Stimulated activated CD8-positive, alpha-beta memory T cell treated with anti-CD3 and anti-CD28 coated beads, Interleukin-15, amount 100 ng/mL, for 4 hours (primary cell): ENCODE measurements at places on chromosomes 4 and X.

DNA sequence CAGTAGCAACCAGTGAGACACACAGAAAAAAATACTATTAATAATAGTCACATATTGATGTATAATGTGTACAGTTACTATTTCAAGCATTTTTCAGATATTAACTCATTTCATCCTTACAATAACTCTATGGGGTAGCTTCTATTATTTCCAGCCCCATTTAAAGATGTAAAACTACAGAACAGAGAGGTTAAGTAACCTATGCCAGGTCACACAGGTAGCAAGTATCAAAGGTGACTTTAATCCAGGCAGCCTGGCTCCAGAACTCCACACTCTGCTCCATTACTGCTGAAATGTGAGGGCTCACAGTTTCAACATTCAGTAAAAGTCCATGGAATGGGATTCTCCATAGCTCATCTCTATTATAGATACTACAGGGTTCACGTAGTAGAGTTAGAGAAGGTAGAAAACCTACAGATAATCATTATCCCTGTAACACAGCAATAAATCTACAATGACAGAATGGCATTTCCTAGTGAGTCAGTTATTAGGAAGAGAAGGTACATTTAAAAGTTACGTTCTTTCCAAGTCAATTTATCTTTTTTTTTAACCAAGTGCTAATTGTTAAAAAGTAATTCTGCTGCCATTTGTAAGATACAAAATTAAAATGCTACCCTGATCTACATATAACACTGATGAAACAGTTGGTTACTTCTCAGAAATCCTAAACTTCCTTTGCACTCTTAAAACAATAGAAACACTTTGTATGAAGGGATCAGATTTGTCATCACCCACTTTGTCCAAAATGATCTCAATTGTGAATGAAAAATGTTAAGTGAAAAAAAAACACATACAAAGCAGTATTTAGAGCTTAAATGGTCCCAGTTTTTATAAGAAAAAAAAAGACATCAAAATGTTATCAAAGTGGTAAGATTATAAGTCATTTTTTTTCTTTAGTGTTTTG is 18.7 kb downstream of the RELL1 start:
- no peak for DNase-seq

DNA sequence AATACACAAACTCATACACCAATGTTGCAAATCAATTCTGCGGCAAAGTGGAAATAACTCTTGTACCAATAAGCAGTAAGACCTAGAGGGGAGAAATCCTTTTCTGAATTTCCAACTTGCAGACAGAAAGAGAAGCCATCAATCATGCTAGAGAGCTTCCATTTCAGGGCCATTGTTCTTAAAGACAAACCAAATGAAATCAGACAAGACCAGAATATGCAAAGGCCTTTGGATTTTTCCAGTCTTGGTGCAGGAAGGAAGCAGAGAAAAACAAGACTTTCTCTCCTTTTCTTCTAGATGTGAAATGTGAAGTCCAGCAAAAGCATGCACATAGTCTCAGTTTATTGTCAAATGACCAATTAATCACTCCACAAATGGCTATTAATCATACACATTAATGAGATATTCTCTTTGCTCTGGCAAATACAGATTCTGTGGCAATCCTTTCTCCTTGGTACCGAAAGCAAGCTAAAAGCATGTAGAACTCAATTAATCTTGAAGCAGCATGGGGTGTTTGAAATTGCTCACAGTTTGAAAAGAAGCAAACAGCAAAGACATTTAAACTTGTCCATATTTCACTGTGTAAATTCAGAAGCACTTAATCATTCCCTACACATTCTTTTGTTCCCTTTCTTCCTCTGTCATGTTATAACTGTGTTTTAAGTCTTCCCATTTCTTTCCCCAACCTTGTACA is 466.1 kb downstream of the GPAT3 start:
- DNase-seq: no peak

- no peak for DNase-seq
Measured at GRCh38 chrX:1609762-1610161, 5.1 kb upstream of the ASMT start.

DNA sequence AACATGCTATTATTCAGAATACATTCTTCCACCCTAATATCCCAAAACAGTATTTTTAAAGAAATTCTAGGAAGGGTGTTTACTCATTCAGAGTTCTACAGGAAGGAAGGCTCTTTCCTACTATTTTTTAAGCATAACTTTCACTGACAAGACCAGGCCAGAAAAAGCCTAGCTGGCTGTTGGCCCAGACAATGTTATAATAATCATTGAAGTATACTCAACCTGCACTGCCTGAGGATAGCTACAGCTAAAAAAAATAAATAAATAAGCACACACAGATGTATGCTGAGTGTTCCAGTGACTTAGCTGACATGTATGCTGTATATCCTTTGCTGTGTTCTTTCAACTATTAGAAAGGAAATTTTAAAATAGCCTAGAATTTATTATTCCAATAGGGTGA is 145.8 kb upstream of the SPRY1 start:
- no peak for DNase-seq

DNA sequence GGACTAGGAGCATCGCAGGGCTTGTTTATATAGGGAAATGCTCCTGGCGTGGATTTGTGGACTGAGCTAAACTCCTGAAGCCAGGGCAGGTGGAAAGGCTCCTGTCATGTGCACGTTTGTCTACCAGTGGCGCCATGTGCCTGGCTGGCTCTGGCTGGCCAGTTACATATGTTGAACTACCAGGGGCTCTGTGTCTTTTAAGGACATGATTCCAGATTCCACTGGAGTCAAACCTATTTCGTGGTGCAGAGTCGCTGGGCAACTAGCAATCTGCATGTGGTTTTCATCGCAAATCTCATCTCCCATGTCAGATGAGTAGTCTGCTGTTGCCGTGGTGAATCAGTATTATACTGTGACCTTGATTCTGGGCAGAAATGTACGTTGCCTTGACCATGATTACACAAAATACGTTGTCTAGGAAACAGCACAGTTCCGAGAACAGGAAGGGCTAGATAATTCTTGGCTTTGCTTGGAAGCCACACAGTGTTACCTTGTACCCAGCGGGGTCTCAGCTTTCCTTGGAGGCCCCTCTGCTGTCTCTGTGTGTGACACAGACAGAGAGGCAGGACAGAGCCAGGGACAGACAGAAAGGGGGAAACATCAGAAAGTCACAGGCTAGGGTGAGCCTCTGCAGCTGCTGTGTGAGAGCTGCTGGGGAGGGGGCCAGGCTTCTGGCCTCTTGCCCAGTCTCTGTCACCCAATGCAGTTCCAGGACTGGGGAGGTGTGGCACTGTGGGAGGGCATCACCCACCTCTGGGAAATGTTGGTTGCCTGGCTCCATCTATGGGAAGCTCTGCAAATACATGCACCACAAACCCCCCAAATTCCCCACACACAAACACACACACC is 19.2 kb downstream of the PNMA6E start:
- no peak for DNase-seq

- no peak for DNase-seq
Measured at GRCh38 chr4:153062652-153063168, 126.6 kb downstream of the FHDC1 start.

DNA sequence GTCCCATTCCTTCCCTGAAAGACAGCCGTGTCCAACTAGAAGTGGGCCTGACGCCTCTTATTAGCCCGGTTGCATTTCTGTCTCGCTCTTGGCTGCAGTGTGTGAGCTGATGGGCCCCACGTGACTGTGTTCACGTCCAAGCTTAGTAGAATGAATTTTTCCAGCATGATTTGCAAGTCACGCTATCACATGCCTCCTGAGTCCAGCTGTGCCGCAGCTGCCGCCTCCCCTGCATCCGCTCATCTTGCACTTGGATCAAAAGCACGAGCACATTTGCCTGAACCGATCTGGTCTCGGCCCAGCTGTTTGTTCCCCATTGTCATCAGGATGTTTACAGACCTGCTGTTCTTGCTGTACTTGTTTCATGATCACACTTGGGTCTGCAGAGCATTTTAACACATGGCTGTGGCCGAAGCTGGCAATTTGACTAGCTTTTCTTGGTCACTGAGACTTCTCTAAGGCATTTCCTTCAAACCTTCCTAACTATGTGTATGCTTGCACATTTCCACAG is 126.5 kb downstream of the KIT start:
- no peak for DNase-seq

GRCh38 chrX:135324463-135324862 is 15.2 kb downstream of the ETDC start:
- no peak for DNase-seq

DNA sequence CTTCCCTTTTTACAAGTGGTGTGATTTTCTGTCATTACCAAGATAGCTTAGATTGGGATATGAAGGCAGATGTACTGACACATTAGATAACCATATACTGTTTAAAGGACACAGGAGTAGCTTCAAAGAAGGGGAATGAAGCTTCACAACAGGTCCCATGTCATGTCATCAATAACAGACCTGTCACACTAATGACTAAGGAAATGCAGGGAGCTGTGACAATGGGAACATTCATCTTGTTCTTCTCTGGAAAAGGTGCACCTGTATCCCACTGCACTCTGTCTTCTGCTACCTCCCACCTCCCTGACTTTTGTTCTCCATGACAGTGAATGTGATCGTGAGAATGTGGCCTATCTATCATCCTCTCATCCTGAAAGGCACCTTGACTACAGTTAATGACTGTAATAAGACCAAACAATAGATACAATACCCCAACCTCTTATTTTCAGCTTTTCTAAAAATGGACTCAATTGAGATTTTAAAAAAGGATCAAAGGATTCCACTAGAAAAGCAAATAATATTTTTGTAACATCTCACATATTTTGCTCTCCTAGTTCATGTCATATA is 472.5 kb downstream of the STPG2 start:
- no peak for DNase-seq

GRCh38 chrX:134688839-134689238 is 30.6 kb upstream of the PLAC1 start:
- no peak for DNase-seq

DNA sequence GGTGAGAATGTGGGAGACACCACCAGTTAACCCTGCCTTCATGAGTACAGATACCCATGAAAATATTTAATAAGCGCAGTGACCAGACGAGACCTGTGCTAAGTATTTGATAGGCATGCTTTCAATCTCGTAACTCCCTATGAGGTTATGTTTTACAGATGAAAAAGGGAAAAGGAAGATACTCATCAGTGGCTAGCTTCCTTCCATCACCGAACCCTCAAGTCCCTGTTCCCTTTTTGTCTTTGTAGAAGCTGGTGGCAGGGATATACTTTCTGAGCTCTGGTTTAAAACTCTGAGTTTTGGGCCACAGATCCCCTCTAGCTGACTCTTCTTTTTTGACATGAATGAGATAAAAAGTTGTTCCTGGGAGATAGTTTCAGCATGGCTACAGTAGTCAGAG is 26.3 kb downstream of the AFF1 start:
- DNase-seq: no peak

GRCh38 chrX:130578906-130579305 is 177.1 kb downstream of the RBMX2 start:
- no peak for DNase-seq

DNA sequence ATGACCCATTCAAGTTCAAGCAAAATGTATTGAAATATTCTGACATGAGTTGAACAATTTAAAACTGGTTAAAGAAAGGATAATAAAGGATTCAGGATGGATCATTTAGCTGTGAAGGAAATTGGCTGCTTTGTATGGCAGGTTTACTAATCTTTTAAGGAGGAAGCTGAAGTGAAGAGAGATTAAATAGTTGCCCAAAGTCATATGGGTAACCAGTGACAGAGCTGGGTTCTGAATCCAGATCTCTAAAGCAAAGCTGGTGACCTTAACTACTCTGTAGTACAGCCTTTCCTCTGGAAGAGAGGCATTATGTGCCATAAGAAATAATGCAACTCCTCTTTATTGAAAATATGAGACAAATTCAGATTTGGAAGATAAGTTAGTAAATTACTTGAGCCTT is 22.8 kb downstream of the FHIP1A start:
- DNase-seq: no peak

GRCh38 chrX:7614616-7615015 is 228.4 kb upstream of the VCX start:
- DNase-seq: no peak

DNA sequence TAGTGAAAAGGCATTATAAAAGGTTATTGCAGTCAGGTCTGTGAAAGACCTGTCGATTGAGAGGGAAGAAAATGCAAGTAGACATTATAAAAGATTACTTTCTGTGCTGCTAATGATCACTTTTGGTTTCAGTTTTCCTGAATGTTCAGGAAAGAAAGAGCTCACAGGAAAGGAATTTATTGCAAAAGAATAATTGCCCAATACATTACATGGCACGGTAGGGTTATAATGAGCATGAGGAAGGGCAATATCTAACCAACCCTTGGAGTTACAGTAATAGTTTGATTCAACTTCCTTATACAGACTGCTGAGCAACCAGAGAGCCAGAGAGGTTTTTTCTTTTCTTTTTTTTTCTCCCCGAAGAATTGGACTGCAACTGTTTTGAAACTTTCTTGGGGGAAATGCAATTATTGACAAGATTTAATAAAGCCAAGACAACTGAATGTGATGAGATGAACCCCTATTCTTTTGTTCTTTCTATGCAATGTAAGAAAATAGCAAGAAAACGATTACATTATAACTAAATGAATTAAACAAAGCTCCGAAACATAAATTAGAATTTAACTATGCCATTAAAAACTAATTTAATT is 247.0 kb downstream of the C4orf33 start:
- no peak for DNase-seq

- no peak for DNase-seq
Measured at GRCh38 chrX:17377091-17377717, 2.2 kb downstream of the NHS start.

GRCh38 chr4:41709844-41710481 is 38.6 kb downstream of the PHOX2B start:
- no peak for DNase-seq

GRCh38 chr4:109191216-109191615 is 111.2 kb downstream of the COL25A1 start:
- no peak for DNase-seq

GRCh38 chr4:69584135-69584534 is 55.3 kb downstream of the UGT2A2 start:
- DNase-seq: no peak

DNA sequence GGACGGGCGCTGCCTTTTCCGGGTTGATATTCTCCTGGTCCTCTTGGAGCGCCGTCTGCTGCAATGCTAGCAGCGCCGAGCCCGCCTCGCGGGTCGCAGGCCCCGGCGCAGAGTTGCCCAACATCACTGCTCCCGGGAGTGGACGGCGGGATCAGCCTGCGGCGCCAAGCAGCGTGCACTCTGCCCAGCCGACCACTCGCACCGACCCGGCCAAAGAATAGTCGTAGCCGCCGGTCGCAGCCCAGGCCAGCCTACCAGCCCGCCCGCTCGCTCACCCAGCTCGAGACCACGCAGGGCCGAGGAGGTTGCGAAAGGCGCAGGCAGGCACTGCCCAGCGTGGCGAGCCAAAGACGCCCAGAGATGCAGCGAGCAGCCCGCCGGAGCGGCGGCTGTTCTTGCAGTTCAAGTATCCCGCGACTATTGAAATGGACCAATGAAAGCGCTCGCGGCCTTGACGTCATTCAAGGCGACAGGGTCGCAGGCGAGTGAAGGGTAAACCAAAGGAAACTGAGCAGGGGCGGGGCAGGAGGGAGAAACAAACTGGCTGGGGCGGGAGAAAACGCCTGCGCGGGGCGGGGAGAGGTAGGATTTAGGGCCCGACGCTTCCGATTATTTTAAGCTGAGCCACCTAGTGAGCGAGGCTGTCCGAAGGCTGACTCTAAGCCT is at the start of gene CCNA2:
Gene CCNA2 (minus strand): TSS at position 379 of the 666 bp plus-strand sequence. CDS start 255 bp downstream, at position 124.
- DNase-seq: peak; percentile 84

- DNase-seq: no peak
Measured at GRCh38 chrX:13661735-13662288, 8.9 kb downstream of the TCEANC start.

GRCh38 chrX:2317527-2318055 is 183.2 kb downstream of the DHRSX start:
- DNase-seq: no peak

- DNase-seq: no peak
Measured at GRCh38 chrX:148417934-148418333, 82.5 kb upstream of the AFF2 start.

GRCh38 chrX:40009462-40009851 is 88.3 kb downstream of the BCOR start:
- no peak for DNase-seq
